AG10803 (cell line): ENCODE measurements at places on chromosomes 7 and 10.

- peak; percentile 88 for DNase-seq
Observed at GRCh38 chr10:58220769-58221451, 46.8 kb downstream of the IPMK start.

DNA sequence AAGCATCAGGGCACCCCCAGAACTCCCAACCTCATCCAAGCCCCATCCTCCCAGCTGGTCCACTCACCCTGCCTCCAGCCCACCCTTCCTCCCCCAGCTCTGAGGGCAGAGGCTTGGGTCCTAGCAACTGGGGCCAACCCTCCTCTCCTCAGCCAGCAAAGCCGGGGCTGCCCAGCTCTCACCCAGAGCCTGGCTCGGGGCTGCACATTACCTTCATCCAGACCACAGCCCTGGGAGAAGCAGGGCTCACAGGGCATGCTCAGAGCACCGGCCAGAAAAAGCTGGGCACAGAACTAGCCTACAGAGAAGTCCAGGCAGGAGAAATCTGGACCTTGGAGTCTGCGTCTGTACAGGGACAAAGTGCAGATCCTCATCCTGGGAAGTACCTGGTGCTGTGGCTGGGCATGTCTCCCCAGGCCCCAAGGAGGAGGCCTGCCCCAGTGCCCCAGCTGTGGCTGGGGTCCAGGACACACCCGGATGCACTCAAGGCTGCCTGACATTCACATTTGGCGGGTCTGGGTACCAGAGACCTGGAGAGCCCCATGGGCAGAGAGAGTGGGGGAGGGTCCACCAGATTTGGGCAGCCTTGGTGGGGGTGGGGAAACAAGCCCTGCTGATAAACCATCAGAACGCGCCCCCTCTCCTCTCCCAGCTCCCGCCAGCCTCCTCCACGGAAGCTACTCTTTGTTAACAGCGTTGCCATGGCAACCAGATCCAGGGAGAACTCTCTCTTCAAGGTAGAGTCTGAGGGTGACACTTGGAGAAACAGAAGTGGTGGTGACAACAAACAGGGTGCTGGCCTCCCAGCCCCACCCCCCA is 5.1 kb downstream of the RASGEF1A start:
- no peak for DNase-seq

- DNase-seq, result no peak
Observed at GRCh38 chr7:111758332-111758731, 196.0 kb upstream of the IMMP2L start.

- DNase-seq, result no peak
Observed at GRCh38 chr7:156255635-156256034, 384.9 kb upstream of the RNF32 start.

- DNase-seq, result peak; percentile 69
Observed at GRCh38 chr7:33716581-33717477, 188.5 kb upstream of the BMPER start.

DNA sequence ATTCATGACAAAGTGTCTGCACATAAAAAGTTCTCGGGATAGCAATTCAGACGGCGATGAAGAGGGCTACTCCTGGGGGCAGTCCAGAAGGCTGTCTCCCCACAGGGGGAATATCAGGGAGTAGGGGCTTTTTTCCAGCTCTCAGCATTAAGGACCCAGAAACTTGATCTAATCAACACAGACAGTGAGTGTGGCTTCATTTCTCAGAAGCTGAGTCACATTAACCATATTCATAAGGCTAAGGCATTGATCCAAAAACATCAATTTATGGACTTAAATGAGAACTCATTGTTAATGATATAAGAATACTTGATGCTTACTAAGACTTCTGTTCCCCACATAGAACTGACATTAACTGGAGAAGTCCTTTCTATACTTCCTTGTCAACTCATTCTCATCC is 87.5 kb upstream of the AOAH start:
- no peak for DNase-seq

- no peak for DNase-seq
Observed at GRCh38 chr10:71083716-71083975, 128.7 kb upstream of the UNC5B start.

DNA sequence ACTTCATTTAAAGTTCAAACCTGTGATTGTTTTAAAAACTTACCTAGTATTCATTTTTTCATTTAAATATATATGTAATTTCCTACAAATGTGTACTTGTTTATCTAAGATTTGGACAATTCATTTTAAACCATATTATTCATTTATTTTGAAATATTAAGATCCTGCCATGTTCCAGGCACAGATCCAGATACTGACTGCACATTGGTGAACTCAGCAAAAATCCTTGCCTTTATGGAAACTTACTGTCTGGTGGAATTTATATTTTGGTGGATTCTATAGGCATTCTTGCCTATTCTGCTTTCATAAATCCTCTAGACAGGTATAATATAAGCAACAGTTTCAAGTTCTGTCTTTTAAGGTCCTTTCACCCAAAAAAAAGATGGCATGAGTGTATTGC is 48.3 kb upstream of the RPA3 start:
- no peak for DNase-seq

- DNase-seq, result no peak
Observed at GRCh38 chr7:130521258-130521951, 29.5 kb downstream of the MEST start.

DNA sequence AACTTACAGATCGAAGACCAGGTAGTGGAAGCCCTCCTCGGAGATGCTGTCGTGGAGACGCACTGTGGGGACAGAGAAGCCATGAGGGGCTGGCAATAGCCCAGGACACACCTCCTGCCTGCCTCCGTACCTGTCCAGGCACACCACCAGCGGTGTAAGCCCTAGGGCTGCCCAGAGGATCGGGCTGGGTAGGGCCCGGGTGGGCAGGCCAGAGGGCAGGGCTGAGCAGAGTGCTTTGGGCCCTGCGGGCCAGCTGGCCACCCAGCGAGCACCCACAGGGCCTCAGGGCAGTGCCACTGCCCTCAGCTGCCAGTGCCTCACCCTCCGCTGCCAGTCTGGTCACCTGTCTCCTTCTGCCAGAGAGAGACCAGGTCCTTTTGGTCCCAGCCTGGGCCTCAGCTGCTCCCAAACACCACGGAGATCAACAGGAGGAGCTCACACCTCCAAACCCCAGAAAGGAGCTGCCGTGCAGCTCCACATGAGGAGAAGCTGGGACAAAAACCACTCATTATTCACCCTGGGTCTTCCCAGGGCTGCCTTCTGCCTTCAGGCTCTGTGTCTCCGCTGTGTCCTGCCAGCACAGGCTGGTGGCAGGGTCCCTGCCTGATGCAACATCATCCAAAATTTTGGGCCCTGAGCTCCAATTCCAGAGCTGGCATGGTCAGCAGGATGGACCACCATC is 58.2 kb downstream of the YKT6 start:
- no peak for DNase-seq

- no peak for DNase-seq
Observed at GRCh38 chr7:36637417-36637816, 86.9 kb downstream of the AOAH start.

DNA sequence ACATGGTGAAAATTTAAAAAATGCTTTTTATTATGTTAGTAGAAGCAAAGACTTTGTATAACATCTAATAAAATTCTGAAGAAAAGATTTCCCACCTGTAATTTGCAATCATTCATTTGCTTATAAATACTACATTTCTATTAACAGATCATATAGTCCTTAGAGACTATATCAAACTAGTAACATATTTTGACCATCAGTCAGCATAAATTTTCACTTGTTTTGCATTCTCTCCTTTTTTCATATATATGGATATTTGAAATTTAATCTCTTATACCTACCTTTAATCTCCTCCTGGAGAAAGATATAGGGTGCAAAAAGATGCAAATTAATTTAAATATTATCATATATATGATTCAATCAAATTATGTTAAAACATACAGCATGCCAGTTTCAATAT is 16.9 kb upstream of the TAS2R16 start:
- no peak for DNase-seq
